ENCODE measurements at places on chromosomes 13 and 19. TPM values are rescaled to one million over a fixed set of nuclear protein-coding genes. Genes with fewer than 3 reads are reported as not detected.
A peak's percentile ranks its signal among the peaks of the same experiment; 100 is the strongest.

- H3K4me3 ChIP-seq, result peak overlapping the region; percentile 59
- no peaks in the 10 kb centered on the region for H3K27me3 ChIP-seq
- peak overlapping the region; percentile 97 for H3K27ac ChIP-seq
- peak; percentile 82 for DNase-seq
Measured at GRCh38 chr19:6801485-6802086, 29.1 kb downstream of the VAV1 start.

The SOX21 gene
- polyA plus RNA-seq, result 0.25 TPM

The IGFL1 gene
- polyA plus RNA-seq, result 26.9 TPM

DNA sequence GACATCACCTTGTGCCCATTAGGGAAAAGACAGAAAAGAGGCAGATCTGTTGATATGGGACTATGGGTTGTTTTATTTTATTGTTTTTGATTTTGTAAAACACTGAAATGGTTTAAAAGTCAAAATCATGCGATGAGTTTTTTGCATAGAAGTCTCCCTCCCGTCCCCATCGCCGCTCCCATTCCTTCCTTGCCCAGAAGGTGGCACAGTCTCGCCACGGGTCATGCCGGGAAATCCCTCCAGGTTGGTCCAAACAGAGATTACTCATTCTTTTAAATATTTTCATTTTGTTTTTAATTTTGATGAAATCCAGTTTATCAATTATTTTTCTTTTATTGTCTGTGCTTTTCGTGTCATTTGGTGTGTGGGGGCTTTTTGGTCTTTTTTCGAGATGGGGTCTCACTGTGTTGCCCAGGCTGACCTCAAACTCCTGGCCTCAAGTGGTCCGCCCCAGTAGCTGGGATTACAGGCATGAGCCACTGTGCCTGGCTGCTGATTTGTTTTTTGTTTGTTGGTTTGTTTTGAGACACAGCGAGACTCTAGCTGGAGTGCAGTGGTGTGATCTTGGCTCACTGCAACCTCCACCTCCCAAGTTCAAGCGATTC, 9.2 kb downstream of the PGPEP1 start:
- no peaks in the 10 kb centered on the region for H3K27me3 ChIP-seq
- no peaks in the 10 kb centered on the region for H3K4me1 ChIP-seq
- no peak overlapping the region for H3K27ac ChIP-seq
- no peak for DNase-seq
- peaks cover 8% of the 10 kb centered on the region for H3K36me3 ChIP-seq
- no peak overlapping the region for H3K4me3 ChIP-seq

DNA sequence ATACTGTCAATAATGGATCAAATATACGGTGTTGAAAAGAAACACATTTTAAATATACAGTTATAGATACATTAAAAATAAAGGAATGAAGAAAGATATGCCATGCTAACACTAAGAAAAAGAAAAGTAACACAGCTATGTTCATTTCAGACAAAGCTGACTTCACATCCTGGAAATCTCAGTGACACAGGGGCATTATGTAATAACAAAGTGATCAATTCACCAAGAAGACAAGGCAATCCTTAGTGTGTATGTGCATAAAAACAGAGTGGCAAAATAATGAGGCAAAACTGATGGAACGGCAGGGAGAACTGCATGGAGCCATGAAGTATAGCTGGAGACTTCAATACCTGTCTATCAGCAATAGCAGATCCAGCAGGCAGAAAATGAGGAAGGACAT, 13.1 kb downstream of the ZNF14 start:
- no peak overlapping the region for H3K4me3 ChIP-seq
- no peak overlapping the region for H3K27ac ChIP-seq
- peaks cover 4% of the 10 kb centered on the region for H3K36me3 ChIP-seq

The GJB6 gene
- 22.9 TPM for polyA plus RNA-seq

The ADGRE1 gene
- polyA plus RNA-seq, result 1.8 TPM

DNA sequence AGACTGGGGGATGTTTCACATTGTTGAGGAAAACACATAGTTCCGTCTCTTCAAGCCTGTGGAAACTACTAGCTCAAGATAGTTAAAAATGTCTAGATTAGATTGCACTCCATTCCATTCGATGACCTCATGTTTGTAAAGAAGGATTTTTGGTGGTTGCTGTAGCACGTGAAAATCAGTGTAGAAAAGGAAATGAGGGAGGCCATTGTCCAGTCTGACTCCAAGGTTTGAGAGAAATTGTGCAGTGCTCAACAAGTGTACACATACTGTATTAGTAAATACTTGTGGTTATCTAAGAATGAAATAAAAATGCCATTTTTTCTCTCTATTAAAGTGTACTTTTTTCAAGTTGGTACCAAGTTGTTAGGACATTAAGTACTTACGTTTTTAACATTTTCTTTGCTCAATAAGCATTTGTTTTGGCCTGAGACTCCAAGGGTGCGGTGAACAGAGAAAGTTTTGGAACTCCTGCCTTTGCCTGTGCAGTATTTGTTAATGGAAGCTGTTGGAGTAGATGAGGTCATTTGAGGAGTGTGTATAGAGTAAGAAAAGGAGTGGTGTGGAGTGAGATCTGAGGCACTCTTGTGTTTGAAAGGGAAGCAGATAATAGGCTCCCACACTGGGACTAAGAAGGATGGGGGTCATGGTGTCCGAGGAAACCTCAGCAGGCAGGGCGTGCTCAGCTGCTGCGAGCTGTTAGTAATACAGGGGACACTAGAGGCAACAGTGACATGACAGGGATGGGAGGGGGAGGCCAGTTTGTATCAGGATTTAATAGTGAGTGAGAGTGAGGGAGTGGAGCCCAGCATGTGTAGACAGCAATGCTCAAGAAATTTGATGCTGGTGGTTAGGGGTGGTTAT, 4.4 kb downstream of the WASF3 start:
- no peak for DNase-seq
- peaks cover 42% of the 10 kb centered on the region for H3K27me3 ChIP-seq
- H3K4me1 ChIP-seq, result peaks cover 4% of the 10 kb centered on the region
- no peaks in the 10 kb centered on the region for H3K36me3 ChIP-seq

DNA sequence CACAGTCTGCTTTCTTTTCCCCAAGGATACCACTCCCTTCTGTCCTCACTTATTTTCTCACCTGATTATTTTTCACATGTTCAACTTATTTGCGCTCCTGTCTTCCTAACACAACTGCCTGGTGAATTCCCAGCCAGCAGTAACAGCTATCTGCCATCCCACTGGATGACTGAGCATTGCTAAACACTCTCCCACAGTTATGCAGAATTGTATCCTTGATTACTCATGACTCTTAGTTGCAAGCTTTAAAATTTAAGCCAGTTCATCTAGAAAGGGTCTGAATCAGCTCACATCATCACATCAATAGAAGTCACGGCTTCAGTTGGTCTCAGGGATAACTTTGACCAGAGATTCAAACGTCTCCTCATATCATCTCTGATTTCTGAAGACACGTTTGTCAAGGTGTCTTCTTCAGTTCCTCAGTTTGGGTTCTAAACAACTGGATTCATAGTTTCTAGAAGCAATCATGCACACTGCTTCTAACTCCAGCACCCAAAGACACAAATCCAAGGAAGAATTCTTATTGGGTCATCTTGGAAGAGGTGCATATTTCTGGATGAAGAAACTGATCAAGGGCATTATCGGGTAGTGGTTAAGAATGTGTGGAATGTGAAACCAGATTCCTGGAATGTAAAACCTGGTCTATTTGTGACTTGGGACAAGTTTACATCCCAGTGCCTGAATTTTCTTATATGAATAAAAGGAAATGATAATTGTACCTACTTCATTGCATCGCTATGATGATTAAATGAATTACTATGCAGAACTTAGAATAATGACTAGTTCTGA, 13.9 kb upstream of the DACH1 start:
- H3K27me3 ChIP-seq, result no peaks in the 10 kb centered on the region
- no peak overlapping the region for H3K4me3 ChIP-seq
- no peak overlapping the region for H3K27ac ChIP-seq

The GTPBP3 gene
- 17.4 TPM for polyA plus RNA-seq

The C1QTNF9B gene
- 0.34 TPM for polyA plus RNA-seq

The LYPD3 gene
- polyA plus RNA-seq, result 34.2 TPM

GRCh38 chr13:51639171-51639570, 54.9 kb downstream of the WDFY2 start:
- no peak for DNase-seq
- H3K27me3 ChIP-seq, result no peaks in the 10 kb centered on the region
- H3K36me3 ChIP-seq, result no peaks in the 10 kb centered on the region
- H3K4me1 ChIP-seq, result peaks cover 7% of the 10 kb centered on the region
- H3K27ac ChIP-seq, result no peak overlapping the region

GRCh38 chr13:47117268-47117667, 220.4 kb upstream of the HTR2A start:
- H3K27me3 ChIP-seq, result no peaks in the 10 kb centered on the region
- H3K27ac ChIP-seq, result no peak overlapping the region
- H3K4me1 ChIP-seq, result no peaks in the 10 kb centered on the region
- no peak for DNase-seq

Measured in thymus (tissue), 14 donors.